ENCODE measurements at places on chromosomes 3 and 15.

- DNase-seq, result no peak
These were observed 45.0 kb upstream of the TKT start for GRCh38 chr3:53300826-53301225.

DNA sequence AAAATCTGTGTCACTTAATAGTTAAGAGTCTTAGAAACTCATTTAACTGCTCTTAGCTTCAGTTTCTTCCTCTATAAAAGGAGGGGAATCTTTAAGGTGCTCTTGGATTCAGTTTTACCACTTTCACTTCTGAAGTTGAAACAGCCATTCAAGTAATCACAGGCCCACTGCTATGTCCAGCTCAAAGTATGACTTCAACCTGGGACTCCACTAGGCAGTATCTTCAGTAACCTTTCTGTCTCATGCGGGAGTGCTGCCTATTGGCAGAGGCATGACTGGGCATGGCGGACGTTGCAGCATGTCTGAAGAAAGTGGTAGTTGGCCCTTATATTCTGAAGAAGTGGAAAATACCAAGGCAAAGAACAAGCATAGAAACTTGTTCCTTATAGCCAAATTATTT is 92.3 kb downstream of the DHX30 start:
- no peak for DNase-seq

- no peak for DNase-seq
These were observed 25.8 kb downstream of the P2RY1 start for GRCh38 chr3:152860736-152861135.

- peak; percentile 39 for DNase-seq
These were observed 462 bp downstream of the EDEM1 start for GRCh38 chr3:5187920-5188418.

DNA sequence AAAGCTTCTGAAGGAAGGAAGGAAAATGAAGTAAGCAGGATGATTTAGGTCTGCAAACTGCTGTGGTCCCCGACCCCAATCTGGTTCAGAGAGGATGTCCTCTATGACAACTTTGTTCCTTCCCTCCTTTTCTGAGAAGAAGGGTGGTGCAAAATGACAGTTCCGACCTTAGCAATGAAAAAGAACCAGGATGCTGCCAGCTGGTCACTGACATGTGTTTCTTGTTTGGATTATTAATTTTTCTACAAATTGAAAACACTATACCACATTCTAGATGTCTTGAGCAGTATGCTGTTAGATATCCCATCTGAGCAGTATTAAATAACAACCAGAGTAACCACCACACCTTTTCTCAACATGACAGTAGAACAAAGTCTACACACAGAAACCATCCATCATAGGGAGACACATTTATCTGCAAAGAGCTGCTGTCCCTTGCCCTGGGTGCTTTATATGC is 27.5 kb downstream of the CDCP1 start:
- no peak for DNase-seq

GRCh38 chr15:89489376-89489775 is 7.0 kb downstream of the RHCG start:
- no peak for DNase-seq
